ENCODE measurements at places on chromosomes 2 and 18. TPM values are rescaled to one million over a fixed set of nuclear protein-coding genes. Genes with fewer than 3 reads are reported as not detected.

GRCh38 chr18:70154591-70155194 lies 50.8 kb downstream of the RTTN start:
- peak; percentile 98 for DNase-seq

GKN1 gene
- total RNA-seq = not detected

DNA sequence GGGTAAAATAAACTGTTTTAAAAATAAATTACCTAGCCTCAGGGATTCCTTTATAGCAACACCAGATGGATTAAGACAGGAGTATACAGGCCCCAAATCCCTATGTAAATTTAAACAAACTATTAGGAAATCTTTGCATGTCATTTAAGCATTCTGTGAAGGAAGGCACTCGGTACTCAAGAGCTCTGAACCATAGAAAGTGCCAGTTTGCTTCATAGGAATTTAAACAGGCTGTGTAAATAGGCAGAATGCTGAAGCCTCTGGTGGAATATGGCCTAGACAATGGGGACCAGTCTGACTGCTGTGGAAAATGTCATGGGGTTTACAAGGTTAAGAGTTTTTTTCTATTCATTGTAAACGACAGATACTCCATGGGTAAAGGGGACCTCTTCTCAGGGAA lies 377.4 kb downstream of the DLGAP1 start:
- no peak for DNase-seq

MERTK gene
- total RNA-seq = 5.1 TPM

DNA sequence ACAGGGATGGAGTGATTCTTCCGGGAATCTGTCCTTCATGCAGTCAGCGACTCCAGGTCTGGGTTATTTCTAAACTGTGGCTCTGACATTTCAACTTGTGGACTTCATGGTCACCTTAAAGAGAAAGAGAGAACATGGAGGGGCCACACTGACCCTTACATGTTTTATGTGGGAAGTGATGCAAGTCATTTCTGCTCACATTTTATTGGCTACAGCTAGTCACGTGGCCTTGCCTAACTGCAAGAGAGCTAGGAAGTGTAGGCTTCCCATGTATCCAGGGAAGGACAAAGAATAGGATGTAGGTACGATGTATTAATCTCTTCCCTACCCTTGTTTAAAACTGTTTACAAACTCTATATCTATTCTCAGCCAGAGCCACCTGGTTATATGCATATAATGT lies 30.3 kb upstream of the AFTPH start:
- DNase-seq = no peak

DNA sequence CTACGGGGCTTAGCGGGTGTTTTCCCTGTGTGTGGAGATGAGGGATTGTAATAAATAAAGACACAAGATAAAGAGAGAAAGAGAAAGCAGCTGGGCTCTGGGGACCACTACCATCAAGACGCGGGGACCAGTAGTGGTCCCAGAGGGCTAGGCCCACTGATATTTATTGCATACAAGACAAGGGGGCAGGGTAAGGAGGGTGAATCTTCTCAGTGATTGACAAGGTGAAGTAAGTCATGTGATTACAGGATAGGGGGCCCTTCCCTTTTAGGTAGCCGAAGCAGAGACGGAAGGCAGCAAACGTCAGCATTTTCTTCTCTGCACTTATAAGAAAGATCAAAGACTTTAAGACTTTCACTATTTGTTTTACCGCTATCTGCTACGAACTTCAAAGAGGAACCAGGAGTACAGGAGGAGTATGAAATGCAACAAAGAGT lies 4.5 kb upstream of the GAL3ST2 start:
- DNase-seq = no peak

DNA sequence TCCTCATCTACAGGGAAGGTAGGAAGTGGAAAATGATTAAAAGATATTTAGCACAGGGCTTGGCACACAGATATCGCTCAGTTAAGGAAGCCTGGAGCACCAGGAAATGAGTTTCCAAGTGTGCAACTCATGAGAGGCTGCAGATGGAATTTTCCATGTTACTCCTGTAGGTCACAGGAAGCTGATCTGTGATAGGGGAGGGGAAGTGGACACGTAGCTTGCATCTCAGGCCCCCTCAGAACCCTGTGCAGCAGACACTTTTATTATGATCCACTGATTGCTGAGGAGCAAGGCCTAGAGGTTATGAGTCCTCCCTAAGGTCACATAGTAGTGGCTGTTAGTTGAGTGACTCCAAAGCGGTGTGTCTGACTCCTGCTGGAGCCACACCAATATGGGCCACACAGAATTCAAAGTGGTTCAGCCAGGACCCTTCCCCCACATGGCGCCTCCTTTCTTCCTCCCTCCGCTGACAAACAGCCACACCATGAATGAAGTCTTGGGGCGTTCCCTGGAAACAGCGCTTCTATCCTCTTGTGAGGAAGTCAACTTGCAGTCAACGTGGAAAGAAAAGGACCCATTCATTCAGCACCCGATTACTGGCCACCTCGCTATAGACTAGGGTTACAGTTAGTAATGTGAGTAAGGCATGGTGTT lies 21.5 kb downstream of the DYSF start:
- DNase-seq = no peak

GRCh38 chr2:156219491-156220100 lies 112.9 kb downstream of the NR4A2 start:
- no peak for DNase-seq

DNA sequence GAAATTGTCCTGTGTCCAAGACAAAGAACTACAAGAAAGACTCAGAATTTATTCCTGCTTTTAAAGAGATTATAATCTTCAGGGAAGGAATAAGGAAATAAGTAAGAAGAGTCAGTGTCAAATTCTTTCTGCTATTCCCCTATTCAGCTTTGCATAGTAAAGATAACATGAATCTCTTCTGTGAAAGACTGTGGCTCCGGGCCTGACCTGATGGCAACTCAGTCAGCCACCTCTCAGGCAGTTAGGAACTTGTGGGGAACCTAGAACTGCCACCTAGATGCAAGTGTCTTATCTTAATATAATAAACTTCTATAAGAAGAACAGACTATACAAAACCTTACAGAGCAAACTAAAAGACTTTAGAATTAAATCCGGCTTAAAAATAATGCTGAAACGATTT lies 382.0 kb downstream of the RAD51AP2 start:
- no peak for DNase-seq

DNA sequence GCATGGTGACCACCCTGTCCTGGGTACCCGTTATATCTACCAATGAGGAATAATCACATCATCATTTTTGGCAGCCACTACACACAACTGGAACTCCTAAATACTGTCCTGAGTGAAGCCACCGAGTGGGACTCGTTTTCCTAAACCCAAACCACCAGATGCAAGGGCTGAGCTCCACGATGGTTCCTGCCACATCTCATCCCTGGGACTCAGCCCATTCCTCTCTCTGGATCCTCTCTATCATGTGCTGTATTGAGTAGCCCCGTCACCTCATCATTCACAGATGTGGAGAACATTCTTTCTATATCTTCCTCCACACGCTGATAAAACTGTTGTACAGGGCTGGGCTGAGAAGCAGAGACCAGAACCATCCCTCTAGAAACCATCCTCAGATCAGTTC lies 79.4 kb upstream of the SMAD7 start:
- DNase-seq = no peak

CTAGE1 gene
- 0.12 TPM for total RNA-seq

Measured in astrocyte (in vitro differentiated cells and primary cell).